Activated CD8-positive, alpha-beta memory T cell treated with anti-CD3 and anti-CD28 coated beads for 1 hour (primary cell): ENCODE measurements at places on chromosomes 4 and X.

- DNase-seq, result no peak
Measured at GRCh38 chrX:136421338-136421737, 66.4 kb upstream of the BRS3 start.

- DNase-seq, result no peak
Measured at GRCh38 chr4:86043755-86044592, 315.9 kb downstream of the MAPK10 start.

- no peak for DNase-seq
Measured at GRCh38 chrX:16187024-16187760, 19.9 kb downstream of the MAGEB17 start.

- no peak for DNase-seq
Measured at GRCh38 chr4:179762840-179763239, 2320.6 kb upstream of the AGA start.

DNA sequence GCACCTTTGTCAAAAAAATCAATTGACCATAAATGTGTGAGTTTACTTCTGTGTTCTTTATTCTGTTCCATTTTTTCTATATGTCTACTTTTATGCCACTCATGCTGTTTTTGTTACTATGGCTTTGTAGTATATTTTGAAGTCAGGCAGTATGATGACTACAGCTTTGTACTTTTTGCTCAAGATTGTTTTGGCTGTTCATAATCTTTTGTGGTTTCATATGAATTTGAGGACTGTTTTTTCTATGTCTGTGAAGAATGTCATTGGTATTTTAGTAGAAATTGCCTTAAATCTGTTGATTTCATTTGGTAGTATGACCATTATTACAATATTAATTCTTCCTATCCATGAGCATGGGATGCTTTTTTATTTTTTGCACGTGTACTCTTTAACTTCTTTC, 346.8 kb downstream of the PPP3CA start:
- DNase-seq, result no peak

GRCh38 chr4:80228460-80228859, 31.2 kb downstream of the PRDM8 start:
- no peak for DNase-seq

DNA sequence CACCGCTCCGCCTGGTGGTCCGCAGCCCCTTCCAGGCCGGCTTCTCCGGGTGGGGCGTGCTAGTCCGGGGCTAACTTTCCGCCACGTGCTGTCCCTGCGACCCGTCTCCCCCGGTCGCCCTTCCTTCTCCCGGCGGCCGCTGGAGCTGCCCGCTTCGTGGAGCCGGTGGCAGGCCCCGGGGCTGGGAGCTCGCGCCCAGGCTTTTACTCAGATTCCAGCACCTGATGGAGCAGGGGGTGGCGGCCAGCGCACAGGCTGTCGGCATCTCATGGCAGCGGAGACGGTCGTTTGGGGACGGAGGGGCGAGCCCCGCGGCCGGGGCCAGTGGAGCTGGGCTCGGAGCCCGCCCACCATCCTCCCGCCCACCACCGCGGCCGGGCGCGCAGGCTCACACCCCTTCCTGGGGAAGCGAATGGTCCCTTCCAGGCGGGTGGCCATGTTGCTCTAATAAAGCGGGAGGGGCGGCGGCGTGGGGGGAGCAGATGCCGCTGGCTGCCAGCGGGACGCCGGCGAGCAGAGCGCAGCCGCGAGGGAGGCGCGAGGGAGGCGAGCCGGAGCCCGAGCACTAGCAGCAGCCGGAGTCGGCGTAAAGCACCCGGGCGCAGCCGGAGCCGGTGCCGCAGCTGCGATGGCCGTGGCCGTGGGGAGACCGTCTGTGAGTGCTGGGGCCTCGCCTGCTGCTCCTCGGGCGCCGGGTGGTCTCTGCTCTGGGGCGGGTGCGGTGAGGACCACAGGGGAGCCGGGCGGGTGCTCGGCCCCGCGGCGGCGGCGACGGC, at the start of gene SEPTIN11:
Gene SEPTIN11, plus strand, starts transcription at position 477 of the 776 bp plus-strand sequence. Its CDS starts 152 bp downstream, at position 629.
- DNase-seq, result peak; percentile 75

DNA sequence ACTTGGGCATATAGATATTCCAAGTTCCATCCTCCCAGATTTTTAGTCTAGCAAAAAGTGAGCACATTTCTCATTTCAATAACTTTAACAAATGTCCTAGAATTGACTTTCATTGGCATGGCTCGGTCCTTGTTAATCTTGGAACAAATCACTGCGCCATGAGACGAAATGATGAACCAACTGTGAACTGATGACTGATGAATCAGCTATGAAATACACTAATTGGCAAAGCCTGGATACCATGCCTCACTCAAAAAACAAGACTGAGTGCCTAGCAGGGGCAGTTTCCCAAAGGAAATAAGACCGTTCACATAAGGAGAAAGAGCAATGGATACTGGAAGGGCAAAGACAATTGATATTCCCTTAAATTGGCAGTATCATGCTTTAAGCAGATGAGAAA, 248.6 kb upstream of the VEGFC start:
- DNase-seq, result no peak

- DNase-seq, result no peak
Measured at GRCh38 chr4:18214411-18215055, 193.0 kb upstream of the LCORL start.

DNA sequence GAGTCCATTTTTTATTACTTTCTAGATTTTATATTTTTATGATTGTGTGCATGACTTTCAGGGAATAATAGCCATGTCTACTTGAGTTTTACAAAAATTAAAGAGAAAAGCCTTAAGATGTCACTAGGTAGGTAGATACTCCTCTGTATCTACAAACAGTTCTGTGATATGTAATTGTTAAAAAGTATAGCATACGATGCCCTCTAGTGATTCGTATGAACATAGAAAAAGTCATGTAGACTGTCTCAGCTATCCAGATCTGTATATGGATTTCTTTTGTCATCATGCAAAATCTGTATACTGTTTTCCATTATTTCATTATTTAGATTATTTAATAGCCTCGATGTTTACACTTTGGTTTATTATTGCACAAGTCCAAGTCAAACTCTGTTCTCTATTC, 856.6 kb downstream of the CENPC start:
- no peak for DNase-seq

- no peak for DNase-seq
Measured at GRCh38 chr4:17347445-17347844, 164.4 kb downstream of the QDPR start.

DNA sequence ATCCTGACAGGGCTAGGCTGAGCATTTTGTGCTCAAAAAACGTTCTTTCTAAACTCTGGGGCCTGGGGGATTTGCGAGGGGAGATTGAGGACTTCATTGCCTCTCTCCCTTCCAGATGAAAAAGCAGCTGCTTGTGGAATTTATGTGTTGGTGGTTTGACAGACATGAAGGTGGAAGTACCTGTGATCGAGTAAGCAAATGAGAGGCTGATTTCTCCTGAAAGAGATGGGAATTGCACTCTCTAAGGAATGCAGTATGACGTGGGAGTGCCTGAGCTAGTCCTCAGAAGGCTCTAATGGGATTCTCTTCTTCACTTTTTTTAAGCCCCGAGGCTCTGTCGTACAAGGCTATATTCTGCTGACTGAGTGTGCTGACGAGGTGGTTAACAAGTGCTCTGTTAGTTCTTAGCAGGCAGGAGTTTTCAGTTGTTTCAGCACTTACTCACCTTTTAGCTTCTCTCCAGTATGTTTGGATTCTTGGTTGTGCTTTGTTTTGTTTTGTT, 426.8 kb upstream of the CNKSR2 start:
- no peak for DNase-seq

DNA sequence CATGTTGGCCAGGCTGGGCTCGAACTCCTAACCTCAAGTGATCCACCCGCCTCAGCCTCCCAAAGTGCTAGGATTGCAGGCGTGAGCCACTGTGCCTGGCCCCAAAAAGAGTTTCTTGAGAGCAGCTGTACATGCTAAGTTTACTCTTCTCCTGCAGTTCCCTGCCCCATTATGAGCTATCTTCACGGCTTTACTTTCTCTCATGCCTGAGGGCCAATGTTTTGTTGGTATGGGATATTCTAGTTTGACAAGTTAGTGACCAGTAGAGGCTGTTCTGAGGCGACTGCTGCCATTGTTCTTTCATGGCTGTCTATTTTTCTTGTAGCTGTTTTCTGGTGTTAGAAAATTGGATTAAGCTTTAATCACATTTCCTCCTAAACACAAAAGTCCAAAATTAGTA, 78.0 kb upstream of the STX18 start:
- DNase-seq, result no peak

- DNase-seq, result no peak
Measured at GRCh38 chr4:110636171-110636679, 13.3 kb upstream of the PITX2 start.

- DNase-seq, result no peak
Measured at GRCh38 chrX:12984603-12985319, 9.9 kb downstream of the TMSB4X start.

- peak; percentile 5 for DNase-seq
Measured at GRCh38 chr4:38949411-38950051, 81.9 kb downstream of the FAM114A1 start.

GRCh38 chr4:139227729-139228404, 50.8 kb upstream of the ELF2 start:
- DNase-seq, result no peak

DNA sequence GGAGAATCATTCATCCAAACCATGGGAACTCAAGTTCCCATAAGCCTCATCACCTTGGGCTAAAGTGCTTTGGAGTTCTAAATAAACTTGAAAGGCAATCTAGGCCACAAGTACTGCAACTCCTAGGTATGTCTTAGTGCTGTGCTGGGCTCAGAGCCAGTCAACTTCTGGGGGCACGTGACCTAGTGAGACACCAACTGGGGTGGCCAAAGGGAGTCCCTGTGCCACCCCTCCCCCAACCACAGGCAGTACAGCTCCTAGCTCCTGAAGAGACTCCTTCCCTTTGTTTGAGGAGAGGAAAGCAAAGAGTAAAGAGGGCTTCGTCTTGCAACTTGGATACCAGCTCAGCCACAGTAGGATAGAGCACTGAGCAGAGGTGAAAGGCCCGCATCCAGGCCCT, 154.2 kb upstream of the IL1RAPL2 start:
- no peak for DNase-seq

DNA sequence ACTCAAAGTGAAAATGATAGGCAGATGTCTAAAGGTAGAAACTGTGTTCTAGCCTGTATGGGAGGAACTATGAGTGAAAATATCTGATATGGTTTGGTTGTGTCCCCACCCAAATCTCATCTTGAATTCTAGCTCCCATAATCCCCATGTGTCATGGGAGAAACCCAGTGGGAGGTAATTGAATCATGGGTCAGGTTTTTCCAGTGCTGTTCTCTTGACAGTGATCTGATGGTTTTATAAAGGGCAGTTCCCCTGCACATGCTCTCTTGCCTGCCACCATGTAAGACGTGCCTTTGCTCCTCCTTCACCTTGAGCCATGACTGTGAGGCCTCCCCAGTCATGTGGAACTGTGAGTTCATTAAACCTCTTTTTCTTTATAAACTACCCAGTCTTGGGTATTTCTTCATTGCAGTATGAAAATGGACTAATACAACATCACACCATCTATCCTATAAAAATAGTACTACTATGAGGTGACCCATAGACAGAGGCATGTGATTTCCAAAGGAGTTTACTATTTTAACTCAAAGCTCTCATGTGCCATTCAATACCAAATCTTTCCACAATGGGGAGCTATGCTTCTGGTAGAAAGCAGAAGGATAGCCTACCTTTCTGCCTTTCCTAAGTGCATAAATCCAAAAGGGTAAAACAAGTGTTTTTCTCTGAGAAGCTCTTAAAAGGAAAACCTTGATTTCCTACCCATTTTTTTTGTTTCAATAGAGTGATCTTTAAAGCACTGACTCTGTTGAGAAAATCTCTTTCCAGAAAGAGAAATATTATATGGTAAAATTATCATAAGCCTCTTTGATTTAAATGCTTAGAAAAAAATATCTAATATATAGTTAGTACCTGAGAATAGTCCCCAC, 38.8 kb downstream of the SEC31A start:
- no peak for DNase-seq

DNA sequence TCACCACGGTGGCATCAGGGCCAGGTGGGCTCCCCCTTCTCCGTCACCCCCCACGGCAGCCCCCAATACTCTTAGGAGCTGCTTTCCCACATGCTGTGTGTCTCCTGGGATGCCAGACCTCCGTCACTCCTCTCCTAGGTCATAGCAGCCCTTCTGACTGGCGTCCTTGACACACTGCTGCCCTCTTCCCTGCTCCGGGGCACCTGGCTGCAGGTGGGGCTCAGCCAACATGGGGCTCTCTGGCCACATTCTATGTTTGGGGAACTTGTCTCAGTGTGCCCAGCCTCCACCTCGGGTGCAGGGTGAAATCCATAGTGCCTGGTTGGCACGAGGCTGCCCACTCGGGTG, 13.8 kb downstream of the TMEM175 start:
- no peak for DNase-seq

DNA sequence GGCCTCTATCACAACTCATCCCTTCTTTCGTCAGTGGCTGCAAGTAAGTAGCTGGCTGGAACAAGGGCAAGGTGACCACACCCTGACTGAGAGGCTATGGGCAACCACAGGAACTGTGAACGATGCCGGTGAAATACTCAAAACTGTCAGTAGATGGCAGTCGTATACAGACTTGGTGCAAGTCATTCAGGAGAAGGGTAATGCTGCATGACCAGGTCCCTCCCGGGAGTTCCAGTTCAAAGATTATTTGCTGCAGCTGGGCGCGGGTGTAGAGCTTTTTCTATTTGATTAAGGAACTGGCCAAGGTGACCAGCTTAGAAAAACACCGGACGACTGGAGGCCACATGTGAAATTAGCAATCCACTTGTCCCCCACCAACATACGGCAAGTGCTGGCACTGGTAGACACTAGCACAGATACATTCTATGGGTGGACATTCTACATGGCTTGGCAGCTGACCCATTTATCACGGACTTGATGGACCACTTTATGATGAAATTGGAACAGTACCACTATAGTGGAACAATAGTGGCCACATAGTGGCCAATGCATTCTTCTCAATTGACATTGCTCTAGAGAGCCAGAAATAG, 726.6 kb downstream of the TRAM1L1 start:
- no peak for DNase-seq

- no peak for DNase-seq
Measured at GRCh38 chrX:104309169-104309568, 54.4 kb upstream of the ESX1 start.

- DNase-seq, result no peak
Measured at GRCh38 chrX:130110379-130111219, at the start of gene ELF4. TSS of gene ELF4 (minus strand) at chrX:130110497. CDS start at chrX:130081330, 29,167 bp downstream.

DNA sequence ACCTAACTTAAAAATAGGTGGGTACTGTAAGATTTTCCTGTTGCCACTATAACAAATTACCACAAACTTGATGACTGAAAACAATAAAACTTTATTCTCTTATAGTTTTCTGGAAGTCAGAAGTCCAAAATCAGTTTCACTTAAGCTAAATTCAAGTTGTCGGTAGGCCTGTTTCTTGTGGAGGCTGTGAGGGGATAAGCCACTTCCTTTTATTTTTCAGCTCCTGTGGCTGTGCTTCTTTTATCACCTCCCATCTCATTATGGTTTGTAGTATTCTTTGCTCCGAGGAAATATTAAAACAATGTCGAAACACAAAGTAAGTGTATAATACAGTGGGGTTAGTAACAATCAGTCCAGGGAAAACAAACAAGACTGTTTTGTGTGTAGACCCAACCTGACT, 610.5 kb upstream of the TECRL start:
- no peak for DNase-seq

GRCh38 chr4:38094419-38094818, 134.2 kb downstream of the PTTG2 start:
- no peak for DNase-seq

GRCh38 chr4:58219179-58219578, 1109.0 kb upstream of the IGFBP7 start:
- DNase-seq, result no peak

- no peak for DNase-seq
Measured at GRCh38 chr4:6885953-6886557, 23.6 kb upstream of the TBC1D14 start.
